Aortic smooth muscle cell (primary cell): ENCODE measurements at places on chromosomes 13 and 19. TPM values are rescaled to one million over a fixed set of nuclear protein-coding genes. Genes with fewer than 3 reads are reported as not detected.

Gene MISP
- total RNA-seq, result under 0.01 TPM in 1 of 2 replicates, not detected in the other

Gene ING1
- total RNA-seq, result 11.8 and 20.6 TPM in 2 replicates

Gene PIN1
- total RNA-seq, result 136 and 161 TPM in 2 replicates

Gene DCLK1
- total RNA-seq, result 15.9 and 35.6 TPM in 2 replicates

Gene FFAR2
- total RNA-seq, result not detected in 2 replicates

Gene CABP5
- not detected in 2 replicates for total RNA-seq

Gene LILRA1
- not detected in 2 replicates for total RNA-seq

Gene SMIM44
- not detected in 2 replicates for total RNA-seq

Gene SERPINE3
- under 0.01 TPM in 1 of 2 replicates, not detected in the other for total RNA-seq

Gene MBD3L2
- not detected in 2 replicates for total RNA-seq

Gene HNRNPL
- 215 and 236 TPM in 2 replicates for total RNA-seq

Gene CRX
- total RNA-seq, result not detected in 2 replicates

Gene MYO16
- under 0.01 TPM in 2 replicates for total RNA-seq

Gene C19orf67
- total RNA-seq, result not detected in 2 replicates

Gene FXYD1
- total RNA-seq, result 3.4 and 7.0 TPM in 2 replicates

Gene DLL3
- 0.06 TPM in 1 of 2 replicates, not detected in the other for total RNA-seq

Gene ZNF296
- 0.25 TPM in 1 of 2 replicates, not detected in the other for total RNA-seq

Gene SLC8A2
- 0.12 TPM in 1 of 2 replicates, not detected in the other for total RNA-seq

Gene KCNK6
- total RNA-seq, result 9.2 and 19.6 TPM in 2 replicates

Gene ARL11
- total RNA-seq, result not detected in 2 replicates

Gene TIMM13
- 29.0 and 34.5 TPM in 2 replicates for total RNA-seq

Gene MEDAG
- 76.6 and 183 TPM in 2 replicates for total RNA-seq

Gene FBN3
- not detected in 2 replicates for total RNA-seq

Gene ZNF723
- not detected in 2 replicates for total RNA-seq

Gene TSSK6
- total RNA-seq, result 1.1 and 1.5 TPM in 2 replicates

Gene BCL3
- total RNA-seq, result 8.2 and 11.6 TPM in 2 replicates

Gene FFAR1
- not detected in 2 replicates for total RNA-seq

Gene LPAR6
- total RNA-seq, result 12.4 and 28.2 TPM in 2 replicates
